ENCODE measurements at places on chromosomes 5 and 9.

DNA sequence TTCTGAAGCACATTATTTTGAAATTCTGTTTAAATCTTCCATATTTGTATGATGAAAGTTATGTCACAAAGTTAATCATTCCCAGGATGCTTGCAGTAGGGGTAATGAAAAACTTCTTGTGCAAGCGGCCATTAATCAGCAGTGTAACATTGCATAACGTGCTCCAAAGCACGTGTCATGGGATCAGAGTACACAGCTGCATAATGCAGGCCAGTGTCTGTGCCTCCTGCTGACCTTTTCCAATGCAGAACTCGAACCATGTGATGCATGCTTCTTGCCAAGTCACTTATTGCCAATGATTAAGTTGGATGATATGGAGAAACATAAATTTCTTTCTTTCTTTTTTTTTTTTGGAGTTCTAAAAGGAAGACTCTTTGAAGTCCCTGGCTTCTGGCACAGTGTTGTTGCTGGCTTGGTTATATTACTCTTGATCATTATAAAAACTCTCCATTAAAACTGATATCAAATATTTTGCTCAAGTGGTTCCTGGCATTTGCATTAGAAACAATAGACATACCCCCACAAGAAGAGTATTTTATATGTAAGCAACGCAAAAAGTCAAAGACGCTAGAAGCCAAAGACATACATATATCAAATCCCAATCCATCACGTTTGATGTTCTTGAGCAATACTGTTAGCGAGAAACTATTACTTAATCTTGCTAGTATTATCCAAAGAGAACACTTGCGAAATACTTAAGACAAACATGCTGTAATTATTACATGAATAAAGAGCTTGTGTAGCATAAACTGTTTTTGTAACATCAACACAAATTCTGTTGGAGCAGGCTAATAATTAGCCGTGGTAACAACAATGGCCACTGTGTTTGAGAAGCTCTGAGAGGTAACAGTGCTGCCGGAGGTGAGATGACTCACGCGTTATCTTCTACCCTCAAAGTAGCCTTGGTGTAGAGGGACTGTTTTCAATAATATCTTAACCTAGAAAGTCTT lies 164.2 kb downstream of the AUH start:
- no peak for DNase-seq

GRCh38 chr5:55903121-55903701 lies 52.1 kb downstream of the IL31RA start:
- DNase-seq = peak; percentile 56

DNA sequence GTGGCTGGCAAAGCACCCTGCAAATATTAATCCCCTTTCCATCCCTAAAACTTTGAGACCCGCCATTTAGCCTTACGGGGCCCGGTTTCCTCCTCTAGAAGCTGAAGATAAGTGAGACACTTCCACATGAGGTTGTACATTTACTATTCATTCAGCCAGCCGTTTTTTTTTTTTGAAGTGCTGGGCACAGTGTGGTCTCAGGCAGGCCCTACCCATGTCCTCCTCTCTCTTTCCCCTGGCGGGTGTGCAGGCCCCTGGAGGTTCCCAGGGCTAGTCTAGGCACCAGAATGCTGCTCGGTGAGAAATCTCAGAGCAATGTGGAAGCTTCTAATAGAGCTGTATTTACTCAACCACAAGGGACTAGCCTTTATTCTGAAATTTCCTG lies 107.4 kb upstream of the LARP1 start:
- DNase-seq = no peak

DNA sequence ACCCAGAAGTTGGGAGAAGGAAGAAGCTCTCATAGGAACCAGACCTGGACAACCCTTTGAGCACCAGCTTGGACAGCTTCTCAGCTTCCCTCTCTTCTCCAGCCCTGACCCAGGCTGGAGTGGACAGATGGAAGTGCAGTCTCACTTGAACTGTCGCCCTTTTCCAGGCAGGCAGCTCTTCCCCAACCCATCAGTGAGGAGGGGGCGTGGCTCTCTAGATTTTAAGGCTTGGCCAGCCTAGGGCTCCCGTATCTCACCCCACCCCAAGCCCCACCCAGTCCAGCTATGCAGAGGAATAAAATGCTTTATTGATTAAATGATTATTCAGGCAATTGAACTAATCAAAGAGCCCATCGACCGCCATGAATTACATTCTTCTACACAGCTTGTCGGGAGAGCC lies 2.2 kb downstream of the PAX5 start:
- no peak for DNase-seq

DNA sequence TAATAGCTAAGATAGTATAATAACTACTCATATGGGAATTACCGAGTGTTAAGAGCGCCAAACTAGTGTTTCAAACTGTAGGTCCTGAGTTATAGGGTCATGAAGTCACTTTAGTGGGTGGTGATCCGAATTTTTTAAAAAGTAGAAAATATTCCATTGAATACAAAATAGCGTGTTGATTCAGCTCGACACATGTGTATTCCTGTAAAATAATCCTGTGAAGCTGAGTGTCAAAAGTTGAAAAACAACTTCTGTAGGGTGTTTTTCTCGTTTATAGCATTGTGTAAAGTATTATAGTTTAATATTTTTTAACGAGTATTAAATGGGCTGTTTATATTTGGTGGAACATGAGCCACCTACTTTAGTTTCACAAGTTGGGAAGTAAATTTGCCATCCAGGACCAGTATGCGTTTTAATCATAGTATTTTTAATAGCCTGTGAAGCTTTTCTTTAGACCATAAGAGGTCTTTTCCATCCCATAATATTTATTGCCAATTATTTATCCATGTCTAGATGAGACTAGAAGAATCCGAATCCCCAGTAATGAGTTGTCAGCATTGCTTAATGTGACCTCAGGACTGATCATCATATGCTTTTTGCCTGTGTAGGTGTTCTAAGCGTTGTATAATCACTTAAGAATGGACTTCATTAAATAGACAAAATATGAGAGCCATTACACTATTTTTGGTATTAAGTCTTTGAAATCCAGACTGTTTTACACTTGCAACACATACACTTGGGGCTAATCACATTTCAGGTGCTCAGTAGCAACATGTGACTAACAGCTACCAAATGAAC lies 84.1 kb downstream of the PTPDC1 start:
- DNase-seq = no peak

GRCh38 chr5:32277798-32278197 lies 34.9 kb downstream of the MTMR12 start:
- no peak for DNase-seq

DNA sequence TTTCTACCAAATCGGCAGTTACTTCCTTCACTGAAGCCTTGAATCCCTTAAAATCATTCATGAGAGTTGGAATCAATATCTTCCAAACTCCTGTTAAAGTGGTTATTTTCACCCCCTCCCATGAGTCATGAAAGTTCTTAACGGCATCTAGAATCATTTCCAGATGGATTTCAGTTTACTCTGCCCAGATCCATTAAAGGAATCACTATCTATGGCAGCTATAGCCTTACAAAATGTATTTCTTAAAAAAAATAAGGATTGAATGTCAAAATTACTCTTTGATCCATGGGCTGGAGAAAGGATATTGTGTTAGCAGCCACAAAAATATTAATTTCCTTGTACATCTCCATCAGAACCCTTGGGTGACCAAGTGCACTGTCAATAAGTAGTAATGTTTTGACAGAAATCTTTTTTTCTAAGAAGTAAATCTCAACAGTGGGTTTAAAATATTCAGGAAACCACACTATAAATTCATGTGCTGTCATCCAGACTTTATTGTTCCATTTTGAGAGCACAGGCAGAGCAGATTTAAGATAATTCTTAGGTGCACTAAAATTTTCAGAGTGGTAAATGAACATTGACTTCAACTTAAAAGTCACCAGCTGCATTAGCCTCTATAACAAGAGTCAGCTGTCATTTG lies 767.7 kb downstream of the DTWD2 start:
- DNase-seq = no peak

DNA sequence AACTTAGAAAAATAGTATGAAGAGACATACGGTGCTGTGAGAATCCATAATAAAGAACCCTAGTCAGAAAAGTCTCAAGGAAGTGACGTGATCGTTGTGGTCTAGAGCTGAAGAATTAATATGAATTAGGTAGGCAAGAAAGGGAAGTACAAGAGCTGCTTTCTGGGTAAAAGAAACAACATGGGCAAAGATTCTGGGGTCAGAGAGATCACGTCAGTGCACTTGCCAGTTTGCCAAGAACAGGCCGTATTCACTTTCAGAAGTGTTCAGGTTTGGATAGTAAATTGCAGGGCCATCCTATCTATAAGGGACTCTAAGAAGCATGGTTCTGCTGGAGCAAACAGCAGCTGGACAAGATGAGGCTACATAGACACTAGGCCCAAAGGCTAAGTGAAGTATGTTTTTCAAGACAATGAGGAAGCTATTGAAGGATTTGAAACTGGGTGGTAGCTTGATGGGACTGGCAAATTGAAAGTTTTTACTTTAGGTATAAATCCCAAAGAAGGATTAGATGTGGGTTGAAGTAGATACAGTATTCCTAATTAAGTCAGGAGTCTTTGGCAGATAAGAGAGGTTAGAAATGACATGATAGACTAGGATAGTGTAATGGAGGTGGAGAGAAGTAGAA lies 4.8 kb upstream of the CHD1 start:
- DNase-seq = no peak
